ENCODE measurements at places on chromosomes 16 and 17.

DNA sequence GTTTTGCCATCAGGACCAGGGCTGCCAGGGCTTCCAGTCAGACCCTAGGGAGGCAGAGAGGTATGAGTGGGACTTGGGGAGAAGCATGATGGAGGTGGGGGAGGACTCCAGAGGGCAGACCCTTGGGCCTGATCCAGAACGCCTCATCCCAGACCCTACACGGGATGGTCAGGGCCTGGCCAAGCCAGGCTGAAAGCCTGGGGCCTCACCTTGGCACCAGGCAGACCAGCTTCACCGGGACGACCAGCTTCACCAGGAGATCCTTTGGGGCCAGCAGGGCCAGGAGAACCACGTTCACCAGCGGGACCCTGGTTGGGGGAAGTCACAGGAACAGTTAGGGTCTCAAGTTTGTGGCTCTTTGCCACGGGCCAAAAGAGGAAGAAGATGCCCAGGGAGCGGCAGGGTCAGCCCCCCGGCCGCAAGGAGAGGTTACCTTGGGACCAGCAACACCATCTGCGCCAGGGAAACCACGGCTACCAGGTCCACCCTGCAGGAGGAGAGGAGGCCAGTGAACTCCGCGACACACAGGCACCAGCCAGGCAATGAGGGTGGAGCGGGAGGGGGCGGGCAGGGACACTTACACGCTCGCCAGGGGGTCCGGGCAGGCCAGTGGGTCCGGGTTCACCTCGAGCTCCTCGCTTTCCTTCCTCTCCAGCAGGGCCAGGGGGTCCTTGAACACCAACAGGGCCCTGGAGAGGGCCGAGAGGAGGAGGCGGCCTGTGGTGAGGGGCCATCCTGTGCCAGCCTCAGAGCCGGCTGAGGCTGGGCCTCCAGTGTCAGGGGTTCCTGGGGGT, 7.1 kb downstream of the COL1A1 start:
- DNase-seq: no peak

GRCh38 chr17:27654654-27655524, 23.9 kb downstream of the LGALS9 start:
- peak; percentile 64 for DNase-seq

DNA sequence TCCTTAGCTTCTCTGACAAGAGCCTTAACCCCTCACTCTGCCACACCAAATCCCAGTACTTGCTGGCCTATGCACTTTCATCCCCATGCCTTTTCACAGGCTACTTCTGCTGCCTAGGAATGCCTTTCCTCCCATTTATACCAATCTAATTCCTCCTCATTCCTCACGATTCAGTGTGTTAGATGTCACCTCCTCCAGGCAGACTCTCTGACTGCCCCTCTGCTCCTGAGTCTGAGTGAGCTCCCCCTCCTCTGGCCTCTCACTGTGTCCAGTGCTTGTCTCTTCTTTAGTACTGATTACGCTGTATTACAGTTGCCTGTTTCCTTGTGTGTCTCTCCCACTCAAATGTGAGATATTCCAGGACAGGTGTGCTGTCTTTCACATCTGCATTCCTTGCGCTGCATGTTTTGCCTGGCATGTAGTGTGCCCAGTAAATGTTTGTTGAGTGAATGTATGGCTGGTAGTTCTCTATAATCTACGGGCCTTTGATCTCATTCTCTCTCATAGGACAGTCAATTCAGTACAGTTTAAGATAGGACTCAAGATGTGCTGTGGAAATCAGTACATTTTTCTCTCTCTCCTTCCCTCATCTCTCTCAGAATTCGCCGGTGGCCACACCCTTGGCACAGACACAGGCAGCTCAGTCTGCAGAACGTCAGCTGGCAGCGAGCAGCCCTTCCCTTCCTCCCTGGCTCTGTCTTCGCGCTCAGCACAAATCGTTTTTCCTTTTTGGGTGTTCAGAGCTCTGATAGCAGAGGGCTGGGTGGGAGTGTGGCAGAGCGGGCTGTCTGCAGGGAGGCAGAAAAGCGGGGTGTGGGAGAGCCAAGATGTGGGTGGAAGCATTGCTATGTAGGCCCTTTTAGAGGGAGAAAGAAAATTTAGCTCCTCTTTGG, 18.5 kb downstream of the ARL4D start:
- no peak for DNase-seq

GRCh38 chr17:76390003-76390421, 5.6 kb downstream of the SPHK1 start:
- DNase-seq: no peak

- DNase-seq: no peak
Measured at GRCh38 chr16:26195225-26195624, 503.5 kb downstream of the HS3ST4 start.

- no peak for DNase-seq
Measured at GRCh38 chr16:13829697-13830299, 90.2 kb upstream of the ERCC4 start.

GRCh38 chr16:9509663-9510062, 418.2 kb downstream of the HAPSTR1 start:
- no peak for DNase-seq

DNA sequence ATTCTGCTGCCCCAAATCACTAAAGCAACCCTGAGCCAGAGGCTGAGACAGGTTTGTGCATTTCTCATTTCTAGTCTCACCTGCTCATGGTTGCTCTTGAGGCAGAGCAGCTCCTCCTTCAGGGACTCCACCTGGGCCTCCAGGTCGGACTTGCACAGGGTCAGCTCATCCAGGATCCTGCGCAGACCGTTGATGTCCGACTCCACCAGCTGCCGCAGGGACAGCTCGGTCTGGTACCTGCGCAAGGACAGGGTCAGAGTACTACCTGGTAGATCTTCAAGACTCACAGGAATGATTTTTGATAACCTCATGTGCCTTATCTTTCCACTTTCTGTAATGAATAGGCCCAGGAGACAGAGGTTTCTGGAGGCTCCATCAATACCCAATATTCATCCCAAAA, 1.1 kb downstream of the KRT31 start:
- DNase-seq: no peak

DNA sequence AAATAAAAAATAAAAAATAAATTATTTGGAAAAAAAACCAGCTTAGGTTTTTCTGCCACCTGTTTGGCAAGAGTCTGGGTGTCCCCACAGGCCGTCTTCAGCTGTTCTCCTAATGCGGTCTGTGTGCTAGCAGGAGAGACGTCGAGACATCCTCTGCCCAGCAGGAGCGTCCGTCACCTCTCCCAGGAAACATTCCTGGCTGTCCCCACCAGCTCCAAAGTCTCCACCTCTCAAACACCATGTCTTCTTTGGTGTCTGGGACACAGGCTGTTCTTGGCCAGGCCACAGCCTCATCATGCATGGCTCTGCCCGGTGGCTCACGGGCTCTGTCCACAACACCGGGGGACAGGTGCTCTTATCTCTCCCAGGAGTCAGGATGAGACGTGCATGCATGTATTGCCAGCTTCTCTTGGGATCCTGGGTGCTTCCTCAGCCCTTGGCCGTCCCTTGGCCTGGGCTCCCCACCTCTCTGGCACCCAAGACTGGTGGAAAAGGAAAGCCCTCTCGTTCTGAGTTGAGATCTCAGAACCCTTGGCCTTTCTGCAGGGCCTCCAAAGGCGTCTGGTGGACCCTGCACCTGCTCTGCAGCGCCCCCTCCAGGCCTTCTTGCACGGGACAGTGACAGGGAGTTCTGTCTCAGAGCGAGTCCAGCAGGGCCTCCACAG, 84.9 kb upstream of the CBX4 start:
- DNase-seq: peak; percentile 42

- no peak for DNase-seq
Measured at GRCh38 chr16:73183611-73184092, 135.7 kb upstream of the ZFHX3 start.

DNA sequence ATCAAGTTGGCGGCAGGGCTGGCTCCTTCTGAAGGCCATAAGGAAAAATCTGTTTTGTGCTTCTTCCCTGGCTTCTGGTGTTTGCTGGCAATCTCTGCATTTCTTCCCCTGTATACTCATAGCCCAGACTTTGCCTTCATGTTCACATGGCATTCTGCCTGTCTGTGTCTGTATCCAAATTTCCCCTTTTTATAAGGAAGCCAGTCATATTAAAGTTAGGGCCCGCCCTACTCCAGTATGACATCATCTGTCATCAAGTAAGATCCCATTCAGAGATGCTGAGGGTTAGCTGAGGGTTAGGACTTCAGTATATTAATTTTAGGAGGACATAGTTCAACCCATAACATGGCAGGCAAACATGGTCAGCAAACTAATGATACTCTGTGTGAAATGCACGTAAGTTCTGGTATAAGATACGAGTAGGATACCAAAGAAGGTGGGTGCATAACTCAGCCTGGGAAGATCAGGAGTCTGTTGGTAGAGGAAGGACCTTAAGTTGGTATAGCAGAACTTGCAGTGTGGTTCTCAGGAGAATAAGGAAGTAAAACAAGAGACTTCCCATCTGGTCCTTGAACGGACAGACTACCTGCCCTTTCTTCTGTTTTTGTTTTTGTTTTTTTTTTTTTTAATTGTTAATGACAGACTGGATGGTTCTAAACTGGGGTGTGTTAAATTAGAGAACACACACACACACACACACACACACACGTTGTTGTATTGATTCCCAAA, 13.9 kb downstream of the MAP2K6 start:
- no peak for DNase-seq

DNA sequence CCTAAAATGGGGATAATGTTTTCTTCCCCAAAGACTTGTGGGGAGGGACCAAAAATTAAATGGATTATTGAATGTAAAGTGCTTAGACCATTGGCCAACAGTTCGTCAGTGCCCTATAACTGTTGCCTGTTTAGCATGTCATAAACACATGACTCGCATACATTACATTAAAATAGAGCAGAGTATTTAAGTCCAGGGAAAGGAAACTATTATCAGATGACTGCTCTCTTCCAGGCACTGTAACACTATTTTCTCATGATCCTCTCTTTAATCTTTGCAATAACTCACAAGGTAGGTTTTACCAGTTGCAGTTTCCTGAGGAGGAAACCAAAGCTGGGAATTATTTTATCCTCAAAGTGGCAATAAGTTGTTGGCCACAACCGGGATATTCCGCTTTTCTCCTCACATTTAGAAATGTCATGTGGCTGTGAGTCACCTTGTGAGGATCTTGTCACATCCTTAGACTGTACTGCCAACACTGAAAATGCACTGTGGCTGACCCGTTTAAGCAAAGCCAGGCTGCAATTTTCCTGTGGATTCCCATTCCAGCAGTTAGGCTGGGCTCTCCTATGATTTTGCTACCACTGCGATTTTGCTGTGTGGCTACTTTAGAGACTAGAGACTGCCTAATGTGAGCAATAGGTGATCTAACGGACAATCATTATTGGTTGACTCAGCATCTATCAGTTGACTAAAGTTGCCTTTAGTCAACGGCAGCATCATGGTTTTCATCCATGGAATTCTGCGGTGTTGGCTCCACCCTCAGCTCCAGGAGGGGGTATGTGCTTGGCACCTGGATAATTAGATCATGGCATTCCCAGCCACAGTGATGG, 58.3 kb upstream of the DHX40 start:
- no peak for DNase-seq

DNA sequence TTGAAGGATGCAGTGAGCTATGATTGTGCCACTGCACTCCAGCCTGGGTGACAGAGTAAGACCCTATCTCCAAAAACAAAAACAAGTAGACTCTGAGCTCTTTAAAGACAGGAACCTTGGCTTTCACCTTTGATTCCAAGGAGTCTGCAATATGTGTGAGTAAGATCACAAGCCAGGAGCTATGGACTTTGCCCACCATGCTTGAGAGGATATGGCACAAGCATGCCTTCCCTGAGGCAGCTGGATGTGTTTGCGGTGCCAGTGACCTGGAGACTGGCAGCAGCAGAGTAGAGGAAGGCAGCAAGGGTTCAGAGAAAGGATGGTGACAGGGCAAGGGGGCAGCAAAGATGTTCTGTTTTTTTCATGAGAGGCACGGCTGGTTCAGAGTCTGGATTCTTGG, 14.5 kb upstream of the PRKCA start:
- DNase-seq: no peak

GRCh38 chr17:50477976-50478375, 684 bp upstream of the RSAD1 start:
- DNase-seq: no peak

- no peak for DNase-seq
Measured at GRCh38 chr17:73401911-73402310, 90.1 kb upstream of the CDC42EP4 start.

- DNase-seq: peak; percentile 54
Measured at GRCh38 chr17:38925263-38925995, at the start of gene LASP1NB. Gene LASP1NB (plus strand): TSS chr17:38925614.

GRCh38 chr17:74531231-74531761, at the start of gene CD300LB:
Gene CD300LB (minus strand): TSS chr17:74531475. CDS start chr17:74531350, 125 bp downstream.
- DNase-seq: no peak

GRCh38 chr16:79638386-79638785, 37.8 kb upstream of the MAF start:
- no peak for DNase-seq

- DNase-seq: no peak
Measured at GRCh38 chr16:30139583-30140481, 16.8 kb upstream of the MAPK3 start.

- no peak for DNase-seq
Measured at GRCh38 chr17:35537601-35538141, at the start of gene SLFN12L. Gene SLFN12L (minus strand): TSS chr17:35537678. CDS start chr17:35522364, 15,314 bp downstream.

GRCh38 chr16:88049561-88050545, 98.6 kb downstream of the BANP start:
- no peak for DNase-seq

DNA sequence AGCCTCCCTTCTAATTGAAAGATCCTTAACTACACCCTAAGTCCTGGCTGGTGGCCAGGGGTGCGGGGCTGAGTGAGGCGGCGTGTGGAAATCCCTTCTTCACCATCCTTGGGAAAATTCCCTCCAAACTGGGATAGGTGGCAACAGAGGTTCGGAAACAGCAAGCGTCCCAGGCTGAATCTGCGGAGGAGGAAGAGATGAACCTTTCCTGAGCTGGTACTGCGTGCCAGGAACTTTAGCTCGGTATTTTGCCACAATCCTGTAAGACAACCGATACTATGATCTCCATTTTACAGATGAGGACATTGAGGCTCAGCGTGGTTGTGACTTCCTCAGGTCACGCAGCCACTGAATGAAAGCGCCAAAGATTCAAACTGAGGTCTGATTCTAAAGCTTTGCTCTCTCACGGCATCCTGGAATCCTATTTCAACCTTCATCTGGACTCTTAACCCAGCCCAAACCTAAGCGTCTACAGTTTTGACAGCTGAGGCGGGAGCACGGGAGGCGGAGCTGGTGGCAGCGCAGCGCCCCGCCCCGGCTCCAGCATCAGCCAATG, 583 bp upstream of the CYLD start:
- no peak for DNase-seq

DNA sequence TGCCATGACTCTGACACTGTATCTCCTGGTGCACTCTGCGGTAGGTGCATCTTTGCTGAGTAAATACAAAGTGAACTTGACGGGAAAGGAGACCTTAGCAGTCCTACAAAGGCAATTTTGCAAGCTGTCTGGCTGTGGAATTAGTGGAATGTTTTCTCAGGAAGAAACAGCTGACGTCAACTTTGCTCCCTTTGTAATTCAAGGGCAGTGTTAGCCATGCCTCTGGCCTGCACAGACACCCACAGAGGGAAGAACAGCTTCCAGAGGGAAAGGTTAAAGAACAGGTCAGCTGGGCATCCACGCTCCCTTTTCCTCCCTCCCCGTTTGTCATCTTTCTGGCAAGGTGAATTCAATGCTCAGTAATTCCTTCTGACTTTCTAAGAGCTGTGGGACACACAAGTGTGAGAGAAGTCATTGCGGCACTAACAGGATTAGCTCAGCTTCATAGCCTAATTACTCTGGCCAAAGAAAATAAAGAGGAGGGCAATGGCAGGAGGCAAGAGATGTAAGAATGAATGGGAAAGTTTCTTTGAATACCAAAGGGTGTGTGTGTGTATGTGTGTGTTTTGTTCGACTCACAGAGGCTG, 476.9 kb upstream of the GOT2 start:
- no peak for DNase-seq
